ENCODE measurements at places on chromosomes 3 and 15.

DNA sequence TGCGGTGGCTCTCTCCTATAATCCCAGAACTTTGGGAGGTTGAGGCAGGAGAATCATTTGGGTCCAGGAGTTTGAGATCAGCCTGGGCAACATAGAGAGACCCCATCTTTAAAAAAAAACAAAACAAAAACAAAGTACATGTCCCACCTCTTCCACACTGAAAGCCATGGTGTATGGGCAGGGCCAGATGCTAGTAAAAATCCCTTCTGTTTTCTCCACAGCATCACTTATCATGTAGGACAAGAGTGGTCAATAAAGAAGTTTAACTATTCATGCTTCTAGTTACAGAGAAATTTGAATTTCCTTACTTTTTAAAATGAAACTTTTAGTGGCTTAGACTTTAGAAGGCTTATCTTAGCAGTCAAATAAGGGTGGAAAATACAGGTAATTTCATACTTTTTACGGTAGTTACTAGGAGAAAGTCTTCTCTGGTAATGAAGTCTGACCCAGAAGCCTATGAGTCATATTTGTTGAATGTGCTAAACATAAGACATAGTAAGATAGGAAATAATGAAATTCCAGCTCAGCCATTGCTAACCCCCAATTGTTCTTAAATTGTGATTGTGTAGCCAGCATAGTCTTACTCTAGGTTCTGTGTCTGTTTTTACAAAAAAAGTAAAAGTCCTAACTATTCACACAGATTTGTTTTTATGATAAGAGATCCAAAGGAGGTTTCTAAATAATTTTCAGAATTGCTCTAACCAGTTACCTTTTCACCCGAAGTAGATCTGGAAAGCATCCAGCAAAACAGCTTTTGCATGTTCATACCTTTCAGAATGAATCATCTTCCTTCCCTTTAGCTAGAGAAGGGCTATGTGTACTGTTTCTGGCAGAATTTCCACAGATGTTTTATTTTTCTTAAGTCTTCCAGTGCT, 16.4 kb upstream of the ZNF609 start:
- DNase-seq, result peak; percentile 80

GRCh38 chr15:65987100-65987499, 117.8 kb downstream of the RAB11A start:
- DNase-seq, result no peak

- DNase-seq, result no peak
Measured at GRCh38 chr15:62773369-62774165, 269.0 kb upstream of the TPM1 start.

DNA sequence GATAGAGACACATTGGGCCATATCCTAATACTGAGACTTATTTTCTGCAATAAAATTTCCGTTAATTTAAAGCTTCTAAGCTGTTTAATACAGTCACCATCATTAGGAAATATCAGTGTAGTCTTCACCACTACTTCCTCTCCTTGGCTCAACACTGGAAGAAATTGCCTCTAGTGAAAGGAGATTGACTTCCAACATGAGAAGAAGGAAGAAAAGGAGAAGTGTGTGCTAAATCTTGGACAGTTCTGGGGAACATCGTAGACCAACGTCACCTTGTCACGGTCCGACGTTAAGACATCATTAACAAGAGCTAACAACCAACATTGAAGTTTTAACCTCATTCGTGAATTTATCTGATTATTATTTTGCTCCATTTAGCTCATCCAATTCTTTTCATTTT, 987.0 kb upstream of the CFAP20DC start:
- DNase-seq, result no peak

- DNase-seq, result no peak
Measured at GRCh38 chr3:14199641-14200040, 21.0 kb downstream of the LSM3 start.
